ENCODE measurements at places on chromosomes 2 and 18.

DNA sequence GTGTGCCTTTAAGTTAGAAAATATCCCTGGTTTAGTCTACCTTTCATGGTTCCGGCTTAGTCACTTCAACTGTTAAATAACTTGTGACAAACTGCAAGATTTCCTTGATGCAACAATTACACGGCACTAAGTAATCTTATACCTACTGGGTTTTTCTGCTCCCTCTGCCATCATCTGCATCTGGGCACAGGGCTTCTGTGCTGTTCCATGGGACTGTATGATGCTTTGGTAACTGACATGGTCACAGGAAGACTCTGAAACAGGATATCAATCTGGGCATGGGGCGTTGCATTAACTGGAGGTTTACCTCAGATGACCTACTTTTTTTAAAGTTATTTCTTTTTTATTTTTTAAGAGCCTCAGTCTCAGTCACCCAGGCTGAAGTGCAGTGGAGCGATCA, 365.4 kb downstream of the SS18 start:
- no peak for DNase-seq

DNA sequence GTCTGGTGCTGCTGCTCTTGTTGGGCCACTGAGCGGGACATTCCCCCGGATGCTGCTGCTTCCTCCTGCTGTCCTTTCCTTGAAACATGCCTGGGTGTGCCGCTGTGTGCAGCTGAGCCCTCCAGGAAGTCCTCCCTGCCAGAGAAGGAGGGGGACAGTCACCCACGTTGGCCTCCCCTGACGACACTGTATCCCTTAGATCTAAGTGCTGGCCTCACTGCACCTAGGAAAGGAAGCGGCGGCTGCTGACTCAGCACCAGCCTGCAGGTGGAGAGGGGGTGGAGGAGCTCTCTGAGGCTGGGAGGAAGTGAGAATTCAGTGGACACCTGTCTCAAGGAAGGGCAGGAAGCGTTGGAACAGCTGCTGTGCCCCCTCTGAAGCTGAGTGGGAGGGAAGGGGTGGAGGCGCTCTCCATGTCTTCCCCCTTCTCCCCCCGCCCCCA, 239.8 kb downstream of the HAUS1 start:
- no peak for DNase-seq

- DNase-seq = no peak
Observed at GRCh38 chr18:11392980-11393885, 216.2 kb upstream of the SLC35G4 start.

- no peak for DNase-seq
Observed at GRCh38 chr2:200051611-200051945, 96.2 kb downstream of the MAIP1 start.

DNA sequence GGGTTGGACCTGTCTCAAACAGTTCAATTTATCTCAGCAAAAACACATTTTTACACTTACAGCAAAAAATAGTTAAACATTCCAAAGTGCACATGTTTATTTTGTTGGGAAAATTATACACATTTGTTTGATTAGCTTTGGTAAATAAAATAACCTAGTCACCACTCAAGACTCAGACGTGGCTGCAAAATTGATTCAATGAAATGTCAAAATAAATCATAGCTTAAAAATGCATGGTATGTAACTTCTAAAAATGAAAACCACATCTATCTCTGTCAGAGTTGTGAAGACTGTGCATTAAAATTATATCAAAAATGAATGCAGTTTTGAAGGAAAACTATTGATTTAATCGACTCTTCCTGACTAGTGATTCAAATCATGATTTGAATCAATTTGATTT, 56.7 kb downstream of the GALNT14 start:
- DNase-seq = no peak

GRCh38 chr18:63817441-63818051, 42.3 kb downstream of the SERPINB7 start:
- DNase-seq = peak; percentile 67

DNA sequence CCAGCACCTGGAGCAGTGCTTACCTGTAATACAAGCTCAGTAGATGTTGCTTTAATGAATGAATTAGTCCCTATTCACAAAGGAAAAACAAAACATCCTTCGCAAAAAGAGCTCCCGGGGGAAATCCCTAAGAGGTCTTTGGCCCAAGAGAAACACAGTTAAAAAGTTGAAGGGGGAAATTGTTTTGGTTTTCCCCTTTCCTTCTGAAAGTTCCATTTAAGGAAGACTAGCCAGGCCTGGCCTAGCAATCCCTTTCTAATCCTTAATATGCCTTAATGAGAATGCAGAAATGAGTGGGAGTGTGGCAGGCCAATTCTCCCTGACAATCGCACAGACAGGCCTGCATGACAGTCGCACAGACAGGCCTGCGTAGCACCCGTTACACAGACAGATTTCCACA, 33.5 kb upstream of the REL start:
- DNase-seq = no peak

DNA sequence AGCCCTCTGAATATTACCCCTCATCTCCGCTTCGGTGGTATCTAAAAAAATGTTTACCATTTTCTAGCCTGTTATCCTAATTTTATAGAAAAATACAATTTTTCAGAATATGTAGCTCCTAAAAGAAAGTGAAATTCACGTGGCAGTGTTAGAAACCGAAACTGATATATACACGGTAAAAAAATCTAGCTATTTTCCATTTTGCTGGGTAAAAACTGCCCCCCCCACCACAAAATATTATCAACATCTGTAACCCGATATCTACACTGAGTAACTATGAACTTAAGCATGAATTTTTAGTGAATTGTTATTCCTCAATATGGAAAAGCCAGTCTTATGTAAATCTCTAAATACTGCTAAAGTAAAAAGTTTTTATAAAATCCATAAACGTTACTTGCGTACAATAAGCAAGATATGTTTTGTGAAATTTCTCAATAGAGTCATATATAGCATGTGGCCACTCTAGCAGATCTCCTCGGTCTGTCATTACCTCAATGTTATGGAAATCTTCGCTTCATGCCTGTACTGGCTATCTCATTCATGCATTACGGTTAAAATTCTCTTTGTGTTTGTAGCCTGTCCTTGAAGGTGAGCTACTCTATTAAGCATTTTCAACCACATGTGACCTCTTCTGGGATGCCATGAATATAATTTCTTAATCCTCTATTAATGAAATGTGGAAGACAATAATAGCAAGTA, 524.2 kb downstream of the TRIB2 start:
- no peak for DNase-seq

DNA sequence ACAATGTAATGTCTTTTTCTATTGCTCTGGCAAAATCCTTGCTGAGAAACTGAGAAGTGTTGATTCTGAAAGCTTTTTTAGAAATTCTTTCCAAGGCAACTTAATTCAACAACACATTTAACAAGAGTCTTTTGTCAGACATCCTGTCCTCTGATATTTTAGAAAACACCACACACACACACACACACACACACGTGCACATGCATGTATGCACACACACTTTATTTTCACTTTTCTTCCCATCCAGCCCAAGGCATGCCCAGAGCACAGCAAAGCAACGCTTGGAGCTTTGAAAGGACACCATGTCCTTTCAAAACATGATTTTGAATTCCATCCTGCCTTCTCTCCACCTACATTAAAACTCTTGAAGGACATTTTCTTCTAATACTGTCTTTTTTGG, 116.1 kb downstream of the ATL2 start:
- no peak for DNase-seq

- DNase-seq = peak; percentile 82
Observed at GRCh38 chr2:69087912-69088240, 74.9 kb downstream of the ANTXR1 start.

- peak; percentile 45 for DNase-seq
Observed at GRCh38 chr2:182883451-182883850, 17.0 kb upstream of the FRZB start.

DNA sequence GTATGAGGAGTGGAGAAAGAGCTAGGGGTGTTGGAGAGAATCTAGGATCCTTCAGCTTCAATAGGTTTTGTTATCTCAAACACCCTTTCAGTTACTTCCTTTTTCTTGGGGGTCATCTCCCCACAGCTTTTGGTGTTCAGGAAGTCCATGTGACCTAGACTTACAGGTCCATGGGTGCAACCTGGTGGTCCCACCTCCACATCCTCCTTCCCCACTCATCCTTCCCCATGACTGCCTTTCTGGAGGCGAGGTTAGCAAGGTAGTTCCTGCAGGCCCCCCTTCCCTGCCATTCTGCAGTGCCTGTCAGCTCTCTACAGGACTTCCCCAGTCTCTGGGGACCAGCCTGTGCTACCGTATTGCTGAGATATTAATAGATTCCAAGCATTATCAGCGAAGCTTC, 107.6 kb downstream of the TMEM17 start:
- DNase-seq = no peak

DNA sequence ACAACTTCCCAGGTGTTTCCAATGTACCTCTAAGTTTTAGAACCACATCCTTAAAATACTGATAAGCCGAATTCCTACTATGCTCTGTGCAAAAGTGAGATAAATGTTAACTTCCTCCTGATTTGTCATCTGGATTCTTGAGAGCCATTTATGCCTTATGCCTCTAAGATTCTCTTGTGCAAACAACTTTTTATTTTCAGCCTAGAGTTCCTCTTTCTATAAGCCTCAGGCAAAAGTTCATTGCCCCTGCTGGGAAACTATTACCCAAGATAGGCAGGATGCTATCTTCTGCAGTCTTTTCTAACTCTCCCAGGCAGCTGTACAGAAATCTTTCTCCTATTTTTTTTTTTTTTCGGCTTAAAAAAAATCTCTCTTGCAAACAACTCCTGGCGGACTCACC, 216.1 kb downstream of the KCNJ3 start:
- DNase-seq = no peak

DNA sequence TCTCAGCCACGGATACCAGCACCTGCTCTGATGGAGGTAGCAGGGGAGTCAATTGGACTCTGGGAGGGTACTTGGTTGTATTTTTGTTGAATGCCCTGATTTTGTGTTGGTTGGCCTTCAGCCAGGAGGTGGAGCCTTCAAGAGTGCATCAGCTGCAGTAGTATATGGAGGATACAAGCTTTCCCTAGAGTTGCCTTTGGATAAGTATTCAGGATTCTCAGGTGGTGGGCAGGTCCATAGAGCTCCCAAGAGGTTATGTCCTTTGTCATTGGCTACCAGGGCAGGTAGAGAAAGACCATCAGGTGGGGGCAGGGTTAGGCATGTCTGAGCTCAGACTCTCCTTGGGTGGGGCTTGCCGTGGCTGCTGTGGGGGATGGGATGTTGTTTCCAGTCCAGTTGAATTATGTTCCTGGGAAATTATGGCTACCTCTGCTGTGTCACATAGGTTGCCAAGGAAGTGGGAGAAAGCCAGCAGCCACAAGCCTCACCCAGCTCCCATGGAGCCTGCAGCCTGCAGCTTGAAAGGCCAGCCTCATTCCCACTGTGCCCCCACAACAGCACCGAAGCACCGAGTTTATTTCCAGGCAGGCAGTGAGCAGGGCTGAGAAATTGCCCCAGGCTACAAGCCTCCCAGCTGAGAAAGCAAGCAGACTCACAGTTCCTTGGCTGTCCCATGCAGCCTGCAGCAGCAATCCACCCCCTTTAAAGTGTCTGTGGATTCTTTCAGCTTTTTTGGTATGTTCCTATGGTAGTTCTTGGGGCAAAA, 38.6 kb upstream of the CHST9 start:
- DNase-seq = no peak

DNA sequence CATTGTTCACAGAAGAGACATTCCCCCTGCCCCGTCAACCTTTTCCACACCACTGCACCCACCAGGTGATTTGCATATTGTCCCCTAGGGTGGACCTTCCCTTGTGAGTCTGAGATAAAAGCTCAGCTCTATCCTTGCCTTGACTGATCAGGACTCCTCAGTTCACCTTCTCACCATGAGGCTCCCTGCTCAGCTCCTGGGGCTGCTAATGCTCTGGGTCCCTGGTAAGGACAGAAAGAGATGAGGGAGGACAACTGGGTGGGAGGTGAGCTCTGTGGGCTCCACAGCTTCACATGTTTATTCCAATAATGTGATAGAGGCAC, 1160.1 kb downstream of the RPIA start:
- DNase-seq = no peak

DNA sequence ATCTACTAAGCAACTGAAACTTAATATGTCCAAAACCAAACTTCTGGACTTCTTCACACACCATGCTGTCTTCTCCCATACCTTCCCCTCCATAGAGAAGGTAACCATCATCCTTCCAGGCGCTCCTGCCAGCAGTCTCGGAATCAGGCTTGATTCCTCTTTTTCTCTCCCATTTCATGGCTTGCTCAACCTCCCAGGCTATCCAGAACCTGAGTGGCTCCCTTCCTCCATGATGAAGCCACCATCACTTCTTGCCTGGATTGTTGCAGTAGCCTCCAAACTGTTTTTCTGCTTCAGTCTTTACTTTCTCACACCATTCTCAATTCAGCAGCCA, 40.1 kb upstream of the NDUFV2 start:
- no peak for DNase-seq

DNA sequence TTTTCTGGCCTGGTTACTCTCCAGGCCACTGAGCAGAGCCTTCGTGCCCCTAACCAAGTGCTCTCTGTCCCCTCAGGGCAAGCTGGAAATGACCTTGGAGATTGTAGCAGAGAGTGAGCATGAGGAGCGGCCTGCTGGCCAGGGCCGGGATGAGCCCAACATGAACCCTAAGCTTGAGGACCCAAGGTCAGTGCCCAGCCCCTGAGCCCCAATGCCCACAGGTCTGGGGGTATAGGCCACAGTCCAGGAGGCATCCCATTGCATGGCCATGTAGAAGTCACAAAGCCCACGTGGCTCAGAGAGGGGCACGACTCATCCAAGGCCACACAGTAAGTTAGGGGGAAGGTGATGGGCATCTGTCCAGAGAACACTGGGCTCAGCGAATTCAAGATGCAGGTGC, 227.6 kb downstream of the DYSF start:
- DNase-seq = no peak

DNA sequence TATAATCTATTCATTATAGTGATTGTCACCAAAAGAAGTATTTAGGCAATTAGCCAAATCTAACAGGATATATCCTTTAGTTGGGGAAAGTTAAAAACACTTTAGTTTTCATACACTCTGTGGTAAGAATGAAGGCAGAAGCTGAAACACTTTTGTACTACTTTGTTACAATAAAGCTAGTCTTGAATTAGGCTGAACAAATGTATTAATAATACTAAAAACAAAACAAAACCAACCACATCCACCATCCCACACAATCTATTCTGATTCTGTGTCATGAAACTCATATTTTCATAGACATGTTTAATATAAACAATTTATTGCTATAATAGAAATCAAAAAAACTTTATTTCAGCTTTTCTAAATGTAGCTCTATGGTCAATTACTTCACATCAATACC, 508.8 kb downstream of the ZEB2 start:
- DNase-seq = no peak
